Activated gamma-delta T cell treated with anti-CD3 and anti-CD28 coated beads, Interleukin-2, amount 50 U/mL, for 16 hours (primary cell): ENCODE measurements at places on chromosomes 11 and 22.

DNA sequence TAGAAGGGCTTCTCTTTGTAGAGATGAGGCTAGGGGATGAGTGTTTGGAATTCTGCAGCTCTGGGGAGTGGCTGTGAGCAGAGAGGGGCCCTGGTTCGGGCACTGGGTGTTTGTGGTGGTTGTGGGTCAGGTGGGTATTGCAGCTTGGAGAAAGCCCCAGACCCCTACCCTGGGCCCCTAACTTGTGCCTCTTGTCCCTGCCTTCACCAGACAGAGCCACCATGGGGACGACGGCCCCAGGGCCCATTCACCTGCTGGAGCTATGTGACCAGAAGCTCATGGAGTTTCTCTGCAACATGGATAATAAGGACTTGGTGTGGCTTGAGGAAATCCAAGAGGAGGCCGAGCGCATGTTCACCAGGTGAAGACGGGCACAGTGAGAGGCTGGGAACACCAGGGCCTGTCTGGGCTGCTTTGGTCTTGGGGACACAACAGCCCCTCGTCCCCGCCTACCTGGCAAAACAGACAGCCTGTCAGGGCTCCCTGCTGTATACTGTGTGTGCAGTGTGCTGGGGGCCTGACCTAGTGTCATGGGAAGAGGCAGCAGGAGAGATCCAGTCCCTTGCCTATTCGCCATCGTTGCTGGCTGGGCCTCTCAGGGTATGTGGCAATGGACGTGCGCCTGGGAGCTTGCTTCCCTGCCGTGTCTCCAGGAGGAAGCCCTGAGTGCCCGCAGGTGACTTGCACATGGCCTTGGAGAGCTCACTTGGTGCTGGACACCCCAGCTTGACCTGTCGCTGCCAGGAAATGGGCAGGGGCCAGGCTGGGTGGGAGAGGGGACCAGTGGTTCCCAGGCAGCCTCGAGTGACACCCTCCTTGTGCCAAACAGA is 4.3 kb downstream of the INCENP start:
- no peak for DNase-seq

GRCh38 chr22:36017651-36018091 is 11.0 kb downstream of the RBFOX2 start:
- no peak for DNase-seq

- no peak for DNase-seq
Measured at GRCh38 chr11:93849751-93850593, 446 bp downstream of the VSTM5 start.

DNA sequence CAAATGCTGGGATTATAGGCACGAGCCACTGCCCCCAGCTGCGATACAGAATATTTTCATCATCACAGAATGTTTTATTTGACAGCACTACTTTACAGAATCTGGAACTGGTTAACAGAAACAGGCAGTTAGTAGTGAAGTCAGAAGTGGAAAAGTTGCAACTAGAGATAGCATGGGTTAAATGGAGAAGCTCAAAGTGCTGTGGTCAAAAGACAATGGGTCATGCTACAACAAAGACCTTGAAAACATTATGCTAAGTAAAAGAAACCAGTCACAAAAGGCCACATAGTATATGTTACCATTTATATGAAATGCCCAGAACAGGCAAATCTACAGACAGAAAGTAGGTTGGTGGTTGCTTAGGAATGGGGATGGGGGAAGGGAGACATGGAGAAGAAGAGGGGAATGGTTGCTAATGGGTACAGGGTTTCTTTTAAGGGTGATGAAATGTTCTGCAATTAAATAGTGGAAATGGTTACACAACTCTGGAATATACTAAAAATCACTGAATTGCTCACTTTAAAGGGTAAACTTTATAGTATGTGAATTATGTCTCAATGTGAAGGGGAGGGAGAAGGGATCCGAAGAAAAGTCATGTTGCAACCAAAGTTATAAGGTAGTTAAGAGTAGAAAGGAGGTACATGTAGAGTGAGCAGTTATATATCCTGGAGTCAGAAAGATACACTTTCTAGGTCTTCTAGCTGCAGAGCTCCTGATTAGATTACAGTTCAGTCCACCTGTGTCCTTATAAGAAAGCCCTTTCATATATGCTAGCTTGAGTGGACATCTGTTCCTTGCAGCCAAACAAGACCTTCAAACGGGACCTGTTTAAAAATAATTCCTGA is 46.3 kb upstream of the RAPSN start:
- no peak for DNase-seq

GRCh38 chr11:123211149-123211852 is 16.3 kb upstream of the CLMP start:
- no peak for DNase-seq

DNA sequence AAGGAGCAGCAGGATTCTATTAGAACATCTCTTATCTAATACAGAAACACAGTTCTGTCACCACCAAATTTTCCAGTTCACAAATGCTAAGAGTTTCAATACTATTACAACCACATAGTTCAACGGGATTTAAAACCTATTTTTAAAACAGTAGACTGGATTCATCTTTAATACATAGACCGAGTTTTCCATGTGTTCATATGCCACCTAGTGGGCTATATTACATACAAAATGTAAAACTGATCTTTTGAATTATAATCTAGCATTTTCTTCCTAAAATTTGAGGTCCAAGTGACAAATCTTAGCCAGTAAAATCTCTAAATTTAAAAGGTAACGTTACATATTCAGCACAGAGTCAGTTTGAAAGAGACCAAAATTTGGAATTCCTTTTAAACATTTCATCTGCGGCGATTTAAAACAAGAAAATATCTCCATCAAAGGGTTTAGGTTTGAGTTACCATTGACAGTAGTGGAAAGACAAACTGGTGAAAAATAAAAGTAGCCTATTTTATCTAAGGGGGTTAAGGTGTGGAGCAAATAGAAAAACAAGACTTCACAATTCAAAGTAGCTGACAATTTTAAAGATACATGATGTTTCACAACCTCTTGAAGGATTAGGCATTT is 269.3 kb upstream of the MPPED2 start:
- DNase-seq: no peak

DNA sequence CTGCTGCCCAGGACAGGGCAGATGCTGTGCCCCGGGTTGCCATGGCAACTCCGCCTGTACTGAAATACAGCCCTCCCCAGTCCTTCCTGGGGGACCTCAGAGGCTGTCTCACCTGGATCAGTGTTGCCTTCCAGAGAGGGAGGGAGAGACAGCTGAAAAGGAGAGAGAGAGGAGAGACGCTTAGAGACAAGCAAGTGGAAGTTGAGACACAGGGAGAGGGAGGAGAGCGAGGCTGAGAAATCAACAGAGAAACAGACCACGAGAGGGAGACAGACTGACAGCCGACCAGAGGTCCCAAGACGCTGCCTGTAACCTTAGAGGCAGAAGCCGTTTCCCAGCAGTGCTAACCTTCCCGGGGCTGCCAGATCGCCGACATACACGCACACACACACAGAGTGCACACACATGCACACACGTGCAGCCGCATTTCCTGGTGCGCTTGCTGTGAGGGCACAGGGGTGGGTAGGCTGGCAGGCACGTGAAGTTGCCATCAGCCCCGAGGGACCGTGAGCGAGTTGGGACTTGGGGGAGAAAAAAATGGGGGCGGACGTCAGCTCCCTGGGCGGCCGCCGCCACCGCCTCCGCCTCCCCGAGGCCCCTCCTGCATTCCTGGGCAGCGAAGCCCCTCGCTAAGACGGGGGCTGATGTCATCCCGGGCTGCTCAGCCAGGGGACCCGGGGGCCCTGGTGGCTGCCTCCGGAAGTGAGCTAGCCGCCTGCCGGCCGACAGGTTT is 88.6 kb upstream of the CRYBB3 start:
- peak; percentile 17 for DNase-seq

DNA sequence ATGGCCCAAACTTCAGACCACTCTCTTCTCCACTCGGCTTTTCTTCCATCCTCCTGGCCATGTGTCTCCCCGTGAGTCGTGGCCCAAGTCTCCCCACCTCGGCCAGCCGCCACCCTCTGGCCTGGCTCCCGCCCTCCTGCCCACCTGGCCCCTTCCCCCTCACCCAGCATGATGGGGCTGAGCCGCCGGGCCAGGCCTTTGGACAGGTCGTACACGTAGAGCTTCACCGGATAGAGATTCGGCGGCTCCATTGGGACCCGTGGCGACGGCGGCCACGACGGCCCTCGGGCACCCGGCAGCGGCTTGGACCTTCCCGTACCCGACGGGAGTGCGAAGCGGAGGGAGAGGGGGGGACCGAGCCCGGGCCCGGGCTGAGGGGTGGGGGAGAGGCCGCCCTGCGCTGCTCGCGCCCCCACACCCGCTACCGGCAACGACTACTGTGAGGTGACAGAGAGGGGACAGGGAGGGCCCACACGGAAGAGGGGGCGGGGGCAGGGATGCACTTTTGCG is at the start of gene DESI1:
TSS of gene DESI1 (minus strand) at position 455 of the 510 bp plus-strand sequence. CDS start at position 251, 204 bp downstream.
- DNase-seq: no peak

- DNase-seq: no peak
Measured at GRCh38 chr11:100984668-100985067, 144.9 kb downstream of the PGR start.

- no peak for DNase-seq
Measured at GRCh38 chr11:5229796-5230195, 2.9 kb upstream of the HBB start.

GRCh38 chr22:39661842-39662685 is 91.5 kb downstream of the CACNA1I start:
- peak; percentile 58 for DNase-seq

GRCh38 chr11:120645639-120646038 is 134.1 kb downstream of the GRIK4 start:
- DNase-seq: no peak

DNA sequence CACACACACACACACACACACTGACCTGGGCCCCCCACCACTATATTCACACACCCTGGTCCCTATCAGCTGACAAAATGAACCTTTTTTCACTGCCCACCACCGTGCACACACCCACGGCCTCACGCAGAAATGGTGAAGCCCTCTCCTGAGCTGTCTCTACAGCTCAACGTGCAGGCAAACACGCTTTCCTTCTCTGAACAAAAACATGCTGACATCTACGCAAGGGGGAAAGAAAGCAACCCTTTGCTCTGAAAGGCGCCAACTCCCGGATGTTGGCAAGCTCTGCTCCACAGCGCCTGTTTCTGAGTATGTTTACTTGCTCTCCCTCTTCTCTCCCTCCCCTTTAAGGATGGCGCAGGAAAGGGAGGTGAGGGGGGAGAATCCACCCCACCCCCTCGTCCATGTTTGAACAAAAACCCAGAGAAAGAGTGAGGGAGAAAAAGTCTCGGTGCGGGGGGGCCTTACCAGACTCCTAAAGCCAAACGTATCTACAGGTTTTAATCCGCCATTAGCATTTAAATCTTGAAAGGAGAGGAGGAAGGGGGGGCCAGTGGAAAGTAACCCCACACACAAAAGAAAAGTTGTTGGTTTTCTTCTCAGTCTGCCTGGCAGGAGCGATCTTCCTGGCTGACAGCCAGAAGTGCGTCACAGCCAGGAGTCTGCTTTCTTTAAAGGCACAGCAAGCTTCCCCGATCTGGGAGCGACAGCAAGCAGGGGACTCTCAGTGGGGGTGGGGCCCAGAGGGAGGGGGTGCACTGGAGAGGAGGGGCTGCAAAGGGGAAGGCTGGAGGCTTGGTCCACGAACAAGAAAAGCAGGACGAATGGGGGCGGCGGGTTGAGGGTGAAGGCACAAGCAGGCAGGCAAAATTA is 39.6 kb downstream of the NUMA1 start:
- DNase-seq: peak; percentile 58

DNA sequence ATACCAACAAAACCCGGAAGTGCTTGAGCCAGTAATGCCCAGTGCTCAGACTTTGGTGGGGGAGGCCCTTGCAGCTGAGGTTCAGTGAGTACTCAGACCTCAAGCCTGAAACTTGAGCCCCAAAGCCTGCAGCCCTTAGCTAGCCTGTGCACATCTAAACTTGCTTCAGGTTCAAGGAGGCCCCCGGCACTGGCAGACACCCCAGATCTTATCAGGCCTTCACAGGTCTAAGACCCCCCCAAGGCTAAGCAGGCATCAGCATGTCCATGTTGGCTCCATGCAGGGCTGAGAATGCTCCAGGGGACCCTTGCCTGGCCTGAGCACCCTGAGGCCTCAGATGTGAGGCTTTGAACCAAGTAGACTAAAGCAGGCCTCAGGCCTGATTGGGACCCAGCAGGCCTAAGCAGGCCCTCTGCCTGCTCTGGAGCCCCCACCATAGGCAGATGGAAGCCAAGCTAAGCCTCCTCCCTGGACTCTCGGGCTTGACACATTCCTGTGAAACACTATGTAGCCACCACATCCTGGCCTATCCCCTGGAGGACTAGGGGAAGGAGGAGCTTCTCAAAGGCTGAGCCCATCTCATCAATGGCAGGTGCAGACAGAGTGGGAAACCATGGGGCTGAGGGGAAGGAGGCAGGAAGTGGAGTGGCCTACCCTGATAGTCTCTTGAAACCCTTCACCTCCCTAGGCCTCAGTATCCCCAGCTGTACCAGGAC is 1.2 kb upstream of the CASTOR1 start:
- DNase-seq: no peak
